Stimulated activated CD4-positive, alpha-beta T cell treated with anti-CD3 and anti-CD28 coated beads, TNF-alpha, amount 100 ng/mL, for 1 hour (primary cell): ENCODE measurements at places on chromosomes 6 and 20.

- no peak for DNase-seq
These were observed 174.4 kb downstream of the COL19A1 start for GRCh38 chr6:70040766-70041165.

GRCh38 chr6:43914272-43915147 lies 144.5 kb downstream of the VEGFA start:
- DNase-seq: no peak

- DNase-seq: no peak
These were observed 73.5 kb downstream of the DOK5 start for GRCh38 chr20:54548849-54549248.

GRCh38 chr6:56714982-56715456 lies 72.3 kb upstream of the DST start:
- no peak for DNase-seq

DNA sequence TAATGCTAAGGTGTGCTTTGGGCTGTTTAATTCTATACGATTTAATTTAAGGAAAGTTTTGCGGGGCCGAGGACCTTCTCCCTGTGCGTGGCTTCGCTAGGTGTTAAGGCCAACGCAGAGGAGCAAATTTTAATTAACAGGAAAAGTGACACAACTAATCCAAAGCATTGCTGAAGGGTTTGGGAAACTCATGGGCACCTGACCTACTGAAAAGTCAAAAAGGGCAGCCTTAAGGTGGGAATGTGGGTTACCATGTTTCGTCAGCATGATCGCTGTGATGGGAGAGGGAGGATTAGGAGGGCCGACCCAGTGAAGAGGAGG lies 415 bp upstream of the CUL9 start:
- DNase-seq: no peak

GRCh38 chr6:47439348-47439668 lies 38.3 kb upstream of the CD2AP start:
- DNase-seq: no peak

DNA sequence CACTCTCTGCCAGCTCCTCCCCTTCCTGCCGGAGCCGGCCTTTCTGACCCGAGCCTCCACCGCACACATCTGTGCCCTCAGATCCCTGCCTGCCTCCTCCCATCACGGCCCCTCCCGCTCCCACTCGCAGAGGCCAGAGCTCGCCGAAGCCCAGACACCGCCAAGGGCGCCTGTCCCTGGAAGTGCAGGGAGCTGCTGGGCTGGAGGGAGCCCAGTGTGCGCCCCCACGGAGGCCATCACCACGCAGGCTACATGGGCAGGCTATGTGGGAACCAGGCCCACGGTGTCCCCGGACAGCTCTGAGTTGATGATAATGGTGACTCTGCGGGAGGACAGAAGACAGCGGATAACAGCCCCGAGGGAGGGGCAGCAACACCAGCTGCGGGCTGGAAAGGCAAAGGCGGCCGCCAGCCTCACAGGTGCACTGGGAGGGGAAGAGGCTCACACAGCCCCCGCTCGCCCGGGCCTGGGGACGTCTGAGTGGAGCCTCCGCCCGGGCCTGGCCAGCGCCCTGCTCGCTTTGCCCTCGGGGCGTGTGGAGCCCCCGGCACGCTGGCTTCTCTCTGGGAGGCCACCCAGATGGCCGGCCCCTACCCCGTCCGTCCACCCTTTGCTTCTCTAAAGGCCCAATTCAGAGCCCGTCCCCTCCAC lies 154.9 kb downstream of the DLL1 start:
- DNase-seq: no peak

DNA sequence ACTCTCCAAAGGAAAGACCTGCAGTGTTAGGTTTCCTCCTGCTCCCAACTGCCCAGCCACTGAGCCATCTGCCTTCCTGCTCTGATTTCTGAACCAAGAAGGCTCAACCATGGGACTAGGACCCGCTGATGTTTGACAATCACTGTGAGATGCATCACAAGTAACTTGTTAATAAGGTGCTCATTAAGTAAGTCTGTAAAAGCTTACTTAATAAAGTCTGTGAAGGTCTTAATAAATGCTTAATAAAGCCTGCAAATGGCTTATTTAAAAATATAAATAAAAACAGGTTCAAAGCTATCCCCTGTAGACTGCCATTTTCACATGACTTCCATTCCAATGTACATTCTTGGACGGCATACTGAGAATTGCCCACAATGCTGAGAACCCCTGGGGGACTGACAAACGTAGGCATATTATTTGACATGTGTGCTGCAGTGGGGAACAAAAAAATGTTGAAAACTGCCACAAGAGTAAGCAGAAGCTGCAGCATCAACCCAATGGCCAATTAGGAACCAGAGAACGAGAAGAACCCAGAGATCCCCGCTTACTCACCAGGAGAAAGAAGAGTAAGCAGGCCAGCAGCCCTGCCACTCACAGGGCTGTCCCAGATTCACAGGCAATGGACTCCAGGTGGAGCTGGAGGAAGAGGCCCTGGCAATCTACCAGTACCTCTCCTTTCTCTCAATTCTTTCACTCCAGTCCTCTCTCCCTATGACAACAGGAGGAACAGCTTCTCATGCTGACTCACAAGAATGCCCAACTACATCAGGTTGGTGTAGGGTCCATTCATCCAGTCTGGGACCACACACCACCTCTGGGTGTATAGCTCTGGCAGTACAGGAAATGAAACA lies 19.5 kb downstream of the KIF13A start:
- no peak for DNase-seq

- DNase-seq: no peak
These were observed 34.2 kb upstream of the SRPK1 start for GRCh38 chr6:35955071-35955470.

- DNase-seq: no peak
These were observed 9.7 kb downstream of the MAP1LC3A start for GRCh38 chr20:34567892-34568865.

GRCh38 chr6:134882426-134883038 lies 67.4 kb downstream of the ALDH8A1 start:
- peak; percentile 11 for DNase-seq

DNA sequence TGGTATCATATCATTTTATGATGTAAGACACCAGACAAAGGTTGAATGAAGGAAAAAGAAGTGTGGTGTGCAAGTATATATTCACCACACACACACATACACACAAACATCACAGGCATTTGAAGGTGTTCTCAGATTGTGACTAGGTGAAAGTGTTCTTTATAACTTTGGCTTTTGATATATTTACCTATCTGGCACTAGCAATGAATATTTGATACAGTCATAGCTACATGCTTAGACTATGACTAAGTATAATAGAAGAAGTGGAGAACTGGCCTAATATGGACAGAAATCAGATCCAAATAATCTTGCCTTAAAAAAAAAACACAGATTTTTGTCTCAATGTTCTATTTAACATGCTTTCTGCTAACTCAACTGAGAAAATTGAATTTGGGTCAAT lies 809.9 kb downstream of the KIF16B start:
- no peak for DNase-seq

- DNase-seq: no peak
These were observed 94.8 kb downstream of the GRM1 start for GRCh38 chr6:146123616-146124015.

DNA sequence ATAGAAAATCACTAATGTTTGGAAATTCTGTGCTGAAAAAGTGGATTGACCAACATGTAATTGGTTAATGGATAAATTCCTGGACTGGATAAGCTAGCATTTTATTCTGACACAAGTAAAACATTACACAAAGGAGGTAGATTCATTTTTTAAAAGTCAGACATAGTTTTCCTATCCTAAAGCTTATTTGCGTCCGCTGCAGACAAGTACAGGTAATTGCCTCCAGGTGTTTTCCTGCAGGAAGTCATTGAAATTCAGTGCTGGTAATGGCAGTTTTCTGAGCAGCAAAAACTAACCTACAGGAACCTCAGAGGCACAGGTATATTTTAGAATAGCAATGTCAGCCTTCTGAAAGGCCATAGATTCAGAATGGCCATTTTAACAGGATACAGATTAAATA lies 20.0 kb upstream of the HIVEP1 start:
- no peak for DNase-seq

GRCh38 chr20:48656661-48657211 lies 171.1 kb downstream of the PREX1 start:
- DNase-seq: no peak

DNA sequence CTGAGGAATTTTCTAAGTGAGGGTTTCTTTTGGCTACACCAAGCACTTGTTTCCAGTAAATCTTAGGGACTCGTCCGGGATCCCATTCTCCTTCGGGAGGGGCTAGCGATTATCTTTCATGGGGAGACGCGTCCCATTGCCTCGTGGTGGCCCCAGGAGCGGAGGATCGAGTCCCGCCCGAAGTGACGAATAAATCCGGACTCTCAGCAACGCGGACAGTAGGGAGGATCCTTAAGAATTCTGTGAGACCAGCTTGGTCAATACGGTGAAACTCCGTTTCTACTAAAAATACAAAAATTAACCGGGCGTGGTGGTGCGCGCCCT lies 69.1 kb upstream of the PRSS16 start:
- DNase-seq: no peak

GRCh38 chr6:156778454-156779205 lies 1.5 kb downstream of the ARID1B start:
- DNase-seq: peak; percentile 47

GRCh38 chr6:15284743-15285142 lies 38.9 kb downstream of the JARID2 start:
- DNase-seq: no peak

GRCh38 chr20:38692436-38693411 lies 31.6 kb upstream of the SLC32A1 start:
- DNase-seq: peak; percentile 31

- no peak for DNase-seq
These were observed 70.6 kb downstream of the SMPDL3A start for GRCh38 chr6:122859676-122860075.

- no peak for DNase-seq
These were observed 215.5 kb downstream of the SLC24A3 start for GRCh38 chr20:19427913-19428312.

GRCh38 chr6:98601716-98602115 lies 232.7 kb upstream of the POU3F2 start:
- no peak for DNase-seq

GRCh38 chr6:129859524-129859923 lies 1.6 kb downstream of the TMEM244 start:
- no peak for DNase-seq

DNA sequence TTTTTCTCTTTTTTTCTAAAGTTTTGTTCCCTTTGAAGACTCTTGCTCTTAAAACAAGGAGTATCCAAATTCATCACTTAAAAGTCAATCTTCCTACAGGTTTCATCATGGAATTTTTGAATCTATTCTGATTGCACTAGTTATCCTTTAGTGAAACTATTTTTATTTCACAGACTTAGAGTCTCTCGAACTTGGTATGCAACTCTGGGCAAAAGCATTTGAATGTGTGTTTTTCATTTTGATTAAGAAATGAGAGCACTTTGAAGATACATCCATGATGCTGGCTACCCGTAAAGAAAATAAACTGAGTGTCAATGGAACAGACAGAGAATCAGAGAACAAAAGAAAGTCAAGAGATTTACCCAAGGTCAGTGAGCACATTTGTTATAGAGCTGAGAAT lies 586.5 kb downstream of the EPM2A start:
- no peak for DNase-seq

DNA sequence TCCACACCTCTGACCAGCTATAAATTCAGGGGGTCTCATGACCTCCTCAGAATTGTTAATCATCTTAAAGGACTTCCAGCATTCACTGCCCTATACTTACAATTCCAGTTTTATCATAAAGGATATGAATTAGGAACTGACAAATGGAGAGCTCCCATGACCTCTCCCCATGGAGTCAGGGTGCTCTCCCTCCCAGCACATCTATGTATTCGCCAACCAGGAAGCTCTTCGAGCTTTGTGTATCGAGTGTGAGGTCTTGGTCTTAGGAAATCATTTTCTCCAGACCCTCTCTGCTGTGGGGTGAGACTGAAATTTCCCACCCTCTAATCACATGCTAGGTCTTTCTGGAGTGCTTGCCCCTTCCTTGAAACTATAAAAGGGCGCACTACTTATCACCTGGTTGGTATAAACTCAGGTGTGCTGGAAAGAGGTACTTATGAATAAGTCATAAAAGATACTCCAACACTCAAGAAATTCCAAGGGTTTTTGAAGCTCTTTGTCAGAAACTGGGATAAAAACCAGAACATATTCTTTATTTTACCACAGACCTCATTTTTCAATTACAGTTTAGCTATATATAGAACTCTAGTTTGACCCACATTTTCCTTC lies 238.4 kb upstream of the OPRM1 start:
- DNase-seq: no peak

- DNase-seq: no peak
These were observed 99.3 kb upstream of the CHD6 start for GRCh38 chr20:41717483-41717882.

- DNase-seq: no peak
These were observed 24.2 kb upstream of the PPP1R14C start for GRCh38 chr6:150118627-150119026.

DNA sequence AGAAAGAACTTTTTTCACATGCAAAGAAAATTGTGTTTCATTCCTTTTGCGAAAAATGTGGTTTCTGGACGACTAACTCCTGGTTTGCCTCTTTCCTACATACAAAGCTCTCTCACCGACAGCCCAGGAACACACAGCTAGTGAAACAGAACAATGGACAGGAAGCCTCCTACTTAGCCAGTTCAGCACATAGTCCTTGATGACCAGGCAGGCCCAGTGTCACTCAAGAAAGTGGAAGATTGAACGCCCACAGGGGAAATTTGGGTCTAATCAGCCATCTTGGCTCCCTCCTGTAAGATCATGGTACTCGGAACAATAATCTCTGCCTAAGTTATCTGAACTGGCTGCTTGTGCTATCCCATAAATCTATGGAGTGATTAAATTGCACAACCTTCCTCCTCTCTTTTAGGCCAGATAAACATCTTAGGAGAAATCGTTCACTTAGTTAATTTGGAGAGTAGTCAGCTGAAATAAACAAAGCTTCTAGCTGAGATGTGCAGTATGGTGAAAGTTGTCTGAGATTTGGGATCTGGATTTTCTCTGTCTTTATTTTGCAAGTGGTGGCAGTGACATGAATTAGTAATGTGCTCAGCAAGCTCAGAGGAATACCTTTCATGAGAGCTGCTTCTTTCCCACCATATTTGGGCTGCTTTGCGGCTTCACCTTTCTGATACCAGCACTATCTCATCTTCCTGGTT lies 147.0 kb downstream of the MTFR2 start:
- DNase-seq: no peak

DNA sequence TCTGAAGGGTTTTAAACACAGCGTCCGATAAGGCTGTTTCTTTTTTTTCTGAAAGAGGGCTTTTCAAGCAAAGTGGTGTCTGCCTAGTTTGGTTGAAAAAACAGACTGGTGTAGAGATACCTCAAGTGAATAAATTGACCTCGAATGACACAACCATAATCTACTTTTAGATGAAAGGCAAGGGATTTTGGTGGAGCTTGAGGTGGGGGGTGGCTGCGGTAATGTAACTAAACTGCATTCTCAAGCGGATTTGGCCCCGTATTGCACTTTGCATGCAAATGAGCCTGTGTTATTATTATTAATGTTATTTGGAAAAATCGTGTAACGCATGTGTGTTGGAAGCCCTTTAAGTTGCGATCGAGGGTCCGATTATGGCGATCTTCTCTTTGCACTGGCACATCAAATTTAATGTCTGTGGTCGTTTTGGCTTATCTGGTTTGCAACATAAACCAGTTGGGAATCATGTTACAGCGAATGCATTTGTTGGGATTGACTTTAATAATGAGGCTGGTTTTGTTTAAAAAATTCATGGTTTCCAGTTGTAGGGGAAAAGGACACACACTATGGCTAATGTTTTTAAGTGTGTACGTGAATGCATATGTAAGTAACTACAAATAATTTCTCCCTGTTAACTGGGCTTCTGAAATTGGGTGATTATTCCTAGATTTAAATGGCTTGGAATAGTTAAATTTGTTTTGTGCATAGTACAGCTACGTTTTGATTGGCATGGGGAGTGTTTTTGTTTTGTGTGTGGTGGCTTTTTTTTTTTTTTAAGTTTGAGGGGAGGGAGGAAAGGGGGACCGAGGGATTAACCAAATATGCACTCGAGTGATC lies 1.0 kb downstream of the JARID2 start:
- no peak for DNase-seq
